ENCODE measurements at places on chromosomes 12 and 14.
A peak's percentile ranks its signal among the peaks of the same experiment; 100 is the strongest.

DNA sequence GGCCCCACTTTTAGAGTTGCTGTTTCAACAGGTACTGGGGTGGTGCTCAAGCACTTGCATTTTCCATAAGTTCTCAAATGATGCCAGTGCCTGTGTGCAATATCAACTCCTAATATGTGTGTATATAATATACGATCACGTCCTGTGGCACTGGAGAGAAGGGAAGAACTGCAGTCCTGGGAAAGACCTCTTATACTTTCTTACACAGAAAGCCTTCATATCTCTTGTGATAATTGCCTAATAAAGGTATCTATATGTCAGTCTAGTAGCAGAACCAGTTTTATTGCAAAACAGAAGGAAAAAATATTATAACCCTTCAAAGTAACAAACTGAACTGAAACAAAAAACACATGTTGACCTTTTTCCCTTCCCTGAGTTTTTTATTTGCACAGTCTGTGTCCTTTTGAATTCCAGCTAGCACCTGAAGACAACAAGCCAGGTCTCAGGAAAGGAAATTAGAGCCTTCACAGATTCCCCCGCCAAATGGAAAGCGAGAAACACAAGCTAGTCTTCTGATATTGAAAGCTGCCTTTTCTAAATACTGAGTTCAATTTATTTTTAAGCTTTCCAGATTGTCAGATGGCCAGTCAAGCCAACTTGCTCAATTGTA, 44.4 kb downstream of the IGF1 start:
- DNase-seq, result no peak

- no peak for DNase-seq
Measured at GRCh38 chr12:114974826-114975639, 291.1 kb upstream of the TBX3 start.

- no peak for DNase-seq
Measured at GRCh38 chr14:31881531-31882310, 195.4 kb upstream of the ARHGAP5 start.

DNA sequence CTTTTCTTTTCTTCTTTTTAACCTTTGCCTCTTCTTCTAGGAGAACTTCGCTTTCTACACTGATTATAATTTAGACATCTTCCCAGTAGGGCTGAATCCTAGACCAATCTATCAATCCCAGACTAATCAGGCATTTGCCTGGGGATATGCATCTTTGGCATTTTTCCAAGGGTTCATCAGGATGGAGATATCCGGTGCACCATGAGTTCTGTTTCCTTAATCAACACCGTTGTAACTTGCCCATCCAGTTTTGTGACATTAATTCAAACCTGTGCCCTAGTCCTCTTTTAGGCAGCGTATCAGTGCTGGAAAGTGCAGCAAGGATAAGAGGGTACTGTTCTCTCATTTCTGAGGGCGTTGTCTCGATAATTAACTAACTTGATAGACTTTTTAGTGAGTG, 617 bp upstream of the MGP start:
- no peak for DNase-seq

- DNase-seq, result no peak
Measured at GRCh38 chr12:12123036-12123604, 52.4 kb downstream of the BCL2L14 start.

DNA sequence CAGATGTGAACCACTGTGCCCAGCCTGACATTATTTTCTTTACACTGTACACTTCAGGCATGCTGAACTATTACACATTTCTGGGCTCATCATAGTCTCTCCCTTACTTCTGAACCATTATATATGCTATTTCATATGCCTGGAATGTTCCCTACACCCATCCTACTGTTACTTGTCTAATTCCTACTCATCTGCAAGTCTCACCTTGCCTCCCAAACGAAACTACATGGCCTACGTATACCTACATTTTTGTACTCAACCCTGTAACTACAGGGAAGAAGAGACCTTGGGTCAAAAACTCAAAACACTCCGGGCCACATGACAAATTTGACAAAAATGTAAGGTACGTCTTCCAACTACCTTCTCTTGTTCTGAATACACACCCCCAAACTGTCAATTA, 9.5 kb upstream of the EEA1 start:
- DNase-seq, result no peak

GRCh38 chr12:22409377-22410164, 75.1 kb upstream of the ST8SIA1 start:
- DNase-seq, result peak; percentile 30

DNA sequence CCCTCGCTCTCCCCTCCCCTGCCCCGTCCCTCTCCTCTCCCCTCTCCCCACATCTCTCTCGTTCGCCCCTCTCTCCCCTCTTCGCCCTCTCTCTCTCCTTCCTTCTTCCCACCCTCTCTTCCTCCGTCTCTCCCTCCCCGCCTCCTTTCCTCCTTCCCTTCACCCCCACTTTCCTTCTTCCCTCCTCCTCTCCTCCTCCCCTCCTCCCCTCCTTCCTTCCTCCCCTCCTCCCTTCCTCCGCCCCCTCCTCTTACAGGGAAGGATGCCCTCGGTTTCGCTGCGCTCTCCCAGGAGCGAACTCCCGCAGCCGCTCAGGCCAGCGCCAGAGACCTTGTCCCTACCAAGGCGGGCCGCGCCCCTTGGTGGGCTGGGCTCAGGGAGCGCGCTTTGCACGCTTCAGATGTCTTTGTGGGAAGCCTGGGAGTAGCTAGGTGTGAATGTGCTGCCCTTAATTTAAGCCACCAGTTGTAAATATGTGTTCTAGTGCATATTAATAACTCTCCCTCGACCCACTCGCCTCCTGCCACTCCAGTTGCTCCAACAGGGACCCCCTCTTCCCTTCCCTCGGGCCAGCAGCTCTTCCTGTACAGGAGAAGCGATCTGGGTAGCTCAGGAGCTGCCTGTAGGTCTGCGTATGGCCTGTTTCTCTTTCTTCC, 13.3 kb upstream of the MAP3K9 start:
- DNase-seq, result no peak

GRCh38 chr12:112482733-112483132, 64.0 kb downstream of the PTPN11 start:
- DNase-seq, result no peak

DNA sequence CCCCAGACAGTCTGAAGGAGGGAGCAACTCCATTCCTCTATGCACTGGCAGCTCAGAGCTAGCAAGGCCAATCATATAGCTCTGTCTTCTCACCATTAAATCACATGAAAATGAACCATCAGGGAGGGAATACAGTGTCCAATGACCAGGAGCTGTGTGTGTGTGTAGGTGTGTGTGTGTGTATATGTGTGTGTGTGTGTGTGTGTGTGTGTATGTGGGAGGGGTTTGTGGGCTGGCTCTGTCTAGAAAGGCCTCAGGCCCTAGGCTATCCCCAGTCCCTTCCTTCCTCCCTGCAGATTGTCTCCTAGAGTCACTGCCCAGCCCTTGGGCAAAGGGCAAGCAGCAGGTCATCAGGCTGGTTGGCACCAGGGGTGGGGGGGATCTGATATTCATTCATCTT, 5.7 kb upstream of the SUSD6 start:
- no peak for DNase-seq

- DNase-seq, result no peak
Measured at GRCh38 chr14:39175445-39176262, 600 bp downstream of the PNN start.

- DNase-seq, result peak; percentile 45
Measured at GRCh38 chr12:49662998-49663843, 39.9 kb downstream of the PRPF40B start.

GRCh38 chr12:23083267-23083666, 458.3 kb downstream of the ETNK1 start:
- no peak for DNase-seq

DNA sequence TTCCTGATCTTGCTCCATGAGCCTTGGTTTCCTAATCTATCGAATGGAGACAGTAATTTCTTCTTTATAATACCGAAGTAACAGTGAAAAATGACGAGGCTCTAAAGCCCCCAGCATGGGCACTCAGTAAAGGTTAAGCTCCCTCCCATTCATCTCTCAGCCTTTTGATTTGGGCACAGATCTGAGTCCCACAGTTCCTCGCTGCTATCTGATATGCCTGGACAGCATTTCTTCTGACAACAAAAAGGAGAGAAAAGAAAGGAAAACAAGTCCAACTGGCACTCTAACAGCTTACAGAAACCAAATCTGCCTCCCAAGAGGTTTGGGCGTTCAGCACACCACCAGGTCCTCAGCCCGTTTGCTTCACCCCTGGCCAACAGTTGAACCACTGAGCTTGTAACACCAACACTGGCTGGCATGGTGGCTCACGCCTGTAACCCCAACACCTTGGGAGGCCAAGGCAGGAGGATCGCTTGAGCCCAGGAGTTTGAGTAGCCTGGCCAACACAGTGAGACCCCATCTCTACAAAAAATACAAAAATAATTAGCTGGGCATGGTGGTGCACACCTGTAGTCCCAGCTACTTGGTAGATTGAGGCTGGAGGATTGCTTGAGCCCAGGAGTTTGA, 19.5 kb downstream of the CCDC88C start:
- no peak for DNase-seq

- no peak for DNase-seq
Measured at GRCh38 chr14:56659964-56660551, 80.5 kb downstream of the TMEM260 start.

GRCh38 chr14:73025544-73025943, 1.4 kb downstream of the ZFYVE1 start:
- no peak for DNase-seq

- DNase-seq, result no peak
Measured at GRCh38 chr14:90613453-90613852, 202.8 kb downstream of the TTC7B start.

GRCh38 chr14:104582662-104583061, 3.1 kb downstream of the C14orf180 start:
- no peak for DNase-seq

GRCh38 chr12:87793131-87793530, 236.1 kb downstream of the C12orf50 start:
- DNase-seq, result no peak

DNA sequence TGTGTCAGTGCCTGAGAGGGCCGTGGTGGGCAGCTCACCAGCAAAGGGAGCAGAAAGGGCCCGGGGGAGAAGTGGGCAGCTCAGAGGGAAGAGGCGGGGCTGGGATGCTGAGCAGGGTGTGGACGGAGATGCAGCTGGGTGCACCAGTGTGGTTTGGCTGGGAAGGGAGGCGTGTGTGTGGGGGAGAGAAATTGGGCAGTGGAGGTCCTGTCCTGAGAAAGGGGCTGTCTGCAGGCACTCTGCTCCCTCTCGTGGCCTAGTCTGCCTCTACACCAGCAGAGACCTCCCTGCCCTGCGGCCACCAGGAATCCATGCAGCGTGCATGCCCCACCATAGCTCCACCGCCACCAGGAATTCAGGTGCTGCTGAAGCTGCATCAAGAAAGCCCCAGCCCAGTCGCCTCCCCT, 6.4 kb downstream of the TMEM121 start:
- no peak for DNase-seq

DNA sequence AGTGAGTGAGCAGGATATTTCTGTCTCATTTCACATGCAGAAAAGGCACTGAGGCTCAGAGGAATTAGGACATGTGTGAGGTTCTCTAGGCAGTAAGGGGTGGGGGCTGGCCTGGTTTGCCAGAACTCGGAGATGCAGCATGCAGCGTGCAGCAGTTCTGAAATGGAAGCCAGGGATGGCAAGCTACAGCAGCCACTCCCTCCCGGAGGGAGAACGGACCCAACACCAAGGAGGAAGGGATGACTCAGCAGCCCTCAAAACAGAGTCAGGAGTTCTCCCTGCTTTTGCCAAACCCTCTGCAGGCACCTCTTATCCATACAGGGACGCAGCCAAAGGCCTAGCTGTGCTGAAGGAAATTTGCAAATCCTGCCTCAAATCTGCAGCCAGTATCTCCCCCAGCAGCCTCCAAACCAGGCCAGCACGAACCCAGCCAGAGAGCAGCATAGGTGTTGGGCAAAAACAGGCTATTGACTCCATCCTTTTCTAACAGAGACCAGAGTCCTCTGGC, 10.3 kb upstream of the SERPINA3 start:
- no peak for DNase-seq

DNA sequence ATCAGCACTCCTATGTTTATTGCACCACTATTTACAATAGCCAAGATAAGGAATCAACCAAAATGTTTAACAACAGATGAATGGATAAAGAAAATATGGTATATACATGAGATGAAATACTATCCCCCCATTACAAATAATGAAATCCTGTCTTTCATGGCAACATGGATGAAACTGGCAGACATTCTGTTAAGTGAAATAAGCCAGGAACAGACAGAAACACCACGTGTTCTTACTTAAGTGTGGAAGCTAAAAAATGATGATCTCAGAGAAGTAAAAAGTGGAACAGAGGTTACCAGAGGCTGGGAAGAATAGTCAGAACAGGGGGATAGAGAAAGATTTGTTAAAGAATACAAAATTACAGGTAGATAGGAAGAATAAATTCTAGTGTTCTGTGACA, 113.7 kb upstream of the MDM1 start:
- DNase-seq, result no peak

DNA sequence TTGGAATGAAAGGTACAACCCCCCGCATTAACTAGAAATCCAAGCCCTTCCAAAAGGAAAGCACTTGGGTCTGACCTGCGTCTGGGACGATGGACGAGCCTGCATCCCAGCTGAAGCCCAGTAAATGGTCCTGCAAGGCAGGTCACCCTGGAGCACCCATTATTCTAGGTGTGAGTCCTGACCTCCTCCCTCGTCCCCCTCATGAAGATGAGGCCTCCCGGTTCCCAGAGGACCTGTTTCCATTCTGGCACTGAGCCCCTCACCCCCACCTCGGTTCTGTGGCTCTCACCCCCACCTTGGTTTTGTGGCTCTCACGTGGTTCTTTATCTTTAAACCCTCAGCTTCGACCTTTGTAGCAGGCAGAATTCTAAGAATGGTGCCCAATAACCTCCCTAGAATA, 7.3 kb downstream of the IFI27 start:
- DNase-seq, result no peak

GRCh38 chr12:114319422-114319821, 86.5 kb downstream of the TBX5 start:
- no peak for DNase-seq

DNA sequence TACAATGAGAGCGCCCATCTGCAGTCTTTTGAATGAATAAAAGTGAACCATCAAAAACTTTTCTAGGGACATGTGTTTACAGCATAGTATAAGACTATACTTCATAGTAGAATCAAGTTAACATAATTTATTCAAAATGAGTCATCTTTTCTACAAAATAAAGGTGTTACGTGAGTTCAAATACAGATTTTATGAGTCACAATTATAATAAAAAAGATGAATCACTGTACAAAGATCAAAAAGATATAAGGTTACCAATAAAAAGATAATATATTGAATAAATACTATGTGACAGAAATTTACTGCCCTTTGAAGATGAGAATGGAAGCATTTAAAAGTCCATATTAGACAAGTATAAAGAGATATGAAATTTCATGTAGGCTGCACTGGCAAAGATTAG, 2.8 kb downstream of the MBIP start:
- no peak for DNase-seq

GRCh38 chr12:12979126-12979525, 20.9 kb downstream of the HEBP1 start:
- DNase-seq, result no peak

GRCh38 chr14:89493877-89494634, 77.0 kb upstream of the FOXN3 start:
- DNase-seq, result no peak

GRCh38 chr12:63915105-63915800, 70.8 kb downstream of the SRGAP1 start:
- DNase-seq, result no peak

- DNase-seq, result no peak
Measured at GRCh38 chr12:31715283-31715825, 13.5 kb downstream of the AMN1 start.

Data from activated T-helper 1 cell treated with anti-CD3 and anti-CD28 coated beads, Interleukin-2, amount 50 U/mL, for 16 hours (primary cell).